ENCODE measurements at places on chromosomes 4 and X.
A peak's percentile ranks its signal among the peaks of the same experiment; 100 is the strongest.

- no peak for DNase-seq
These were observed 28.3 kb downstream of the AGTR2 start for GRCh38 chrX:116198810-116199209.

- DNase-seq = no peak
These were observed 467.0 kb upstream of the CTSO start for GRCh38 chr4:156420623-156421022.

- DNase-seq = no peak
These were observed 2023.7 kb downstream of the ARAP2 start for GRCh38 chr4:34220601-34221000.

GRCh38 chrX:85112293-85112692 lies 108.6 kb downstream of the APOOL start:
- DNase-seq = no peak

GRCh38 chr4:31234494-31234893 lies 514.3 kb downstream of the PCDH7 start:
- no peak for DNase-seq

GRCh38 chrX:135307171-135307570 lies 2.1 kb upstream of the ETDC start:
- no peak for DNase-seq

- DNase-seq = no peak
These were observed 19.5 kb upstream of the CCKAR start for GRCh38 chr4:26509681-26510333.

DNA sequence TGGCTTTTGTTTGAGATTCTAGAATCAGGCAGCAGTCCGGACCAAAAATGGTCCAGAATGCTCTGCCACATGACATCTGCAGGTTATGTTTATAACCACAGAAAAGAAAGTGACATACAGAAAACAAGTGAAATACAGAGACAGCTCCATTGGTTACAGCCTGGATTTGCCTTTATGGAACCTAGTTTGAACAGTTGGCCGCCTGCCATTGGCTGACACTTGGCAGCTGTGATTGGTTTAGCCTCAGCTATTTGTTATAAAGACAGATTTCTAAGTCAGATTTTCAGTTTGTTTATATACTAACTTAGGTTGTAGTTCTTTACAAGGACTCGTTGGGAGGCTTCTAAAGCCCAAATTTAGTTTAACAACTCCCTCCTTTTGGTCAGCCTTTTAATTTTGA lies 40.8 kb upstream of the IL9R start:
- DNase-seq = no peak

- DNase-seq = no peak
These were observed 32.3 kb upstream of the ASMTL start for GRCh38 chrX:1485033-1485432.

DNA sequence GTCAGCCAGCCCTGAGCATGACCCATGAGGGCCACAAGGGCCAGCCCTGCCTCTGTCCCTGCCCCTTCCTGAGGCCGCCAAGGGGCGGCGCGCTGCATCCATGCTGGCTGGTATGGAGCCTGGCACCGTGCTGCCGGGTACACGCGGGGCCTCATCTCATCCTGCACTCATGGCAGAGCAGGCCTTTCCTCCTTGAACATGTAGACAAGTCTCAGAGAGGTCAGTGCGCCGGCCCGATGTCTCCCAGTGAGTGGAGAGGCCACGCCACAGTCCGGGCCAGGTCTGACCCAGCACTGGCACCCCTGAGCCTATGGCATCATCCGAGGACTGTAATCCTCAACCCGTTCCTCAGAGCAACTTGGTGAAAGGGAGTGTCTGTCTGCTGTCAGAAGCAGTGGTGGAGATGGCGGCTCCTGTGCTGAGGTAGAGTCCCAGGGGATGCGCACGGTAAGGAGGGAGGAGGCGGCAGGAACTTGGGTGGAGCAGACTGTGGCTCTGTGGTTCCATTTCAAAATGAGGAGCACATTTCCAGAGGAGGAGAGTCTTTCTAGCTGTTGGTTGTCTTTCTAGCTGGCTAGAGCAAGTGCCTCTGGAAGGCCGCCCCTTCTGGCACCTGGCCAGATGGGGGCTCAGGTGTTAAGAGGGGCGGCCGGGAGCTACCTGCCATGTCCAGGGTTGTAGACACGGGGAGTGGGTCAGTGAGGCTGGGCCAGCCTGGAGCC lies 32.8 kb downstream of the TRMT44 start:
- no peak for DNase-seq

GRCh38 chr4:166798126-166798525 lies 436.2 kb downstream of the SPOCK3 start:
- no peak for DNase-seq

GRCh38 chr4:153345012-153345981 lies 809 bp downstream of the MND1 start:
- DNase-seq = peak; percentile 14

DNA sequence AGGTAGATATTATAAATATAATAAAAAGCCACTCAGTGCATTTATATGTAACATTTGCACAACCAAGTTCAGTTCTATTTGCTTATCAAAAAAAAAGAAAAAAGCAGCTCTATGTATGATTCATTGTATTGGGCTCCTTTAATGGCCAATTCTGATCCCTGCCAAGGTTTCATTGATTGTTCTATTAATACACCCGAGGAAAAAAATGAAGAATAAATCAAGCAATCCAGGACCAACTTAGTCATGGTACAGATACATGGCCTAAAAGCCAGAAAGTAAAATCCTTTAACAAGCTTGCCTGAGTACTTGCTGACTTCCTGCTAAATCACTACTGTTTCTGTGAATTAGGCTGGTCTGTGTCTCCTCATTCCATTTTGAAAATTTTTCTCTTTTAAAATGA lies 77.6 kb upstream of the PCDH7 start:
- no peak for DNase-seq

GRCh38 chrX:7647831-7648230 lies 195.1 kb upstream of the VCX start:
- DNase-seq = no peak

- no peak for DNase-seq
These were observed 152.7 kb downstream of the C4orf33 start for GRCh38 chr4:129248621-129249020.

GRCh38 chrX:136039485-136039884 lies 54.2 kb downstream of the SLC9A6 start:
- no peak for DNase-seq

DNA sequence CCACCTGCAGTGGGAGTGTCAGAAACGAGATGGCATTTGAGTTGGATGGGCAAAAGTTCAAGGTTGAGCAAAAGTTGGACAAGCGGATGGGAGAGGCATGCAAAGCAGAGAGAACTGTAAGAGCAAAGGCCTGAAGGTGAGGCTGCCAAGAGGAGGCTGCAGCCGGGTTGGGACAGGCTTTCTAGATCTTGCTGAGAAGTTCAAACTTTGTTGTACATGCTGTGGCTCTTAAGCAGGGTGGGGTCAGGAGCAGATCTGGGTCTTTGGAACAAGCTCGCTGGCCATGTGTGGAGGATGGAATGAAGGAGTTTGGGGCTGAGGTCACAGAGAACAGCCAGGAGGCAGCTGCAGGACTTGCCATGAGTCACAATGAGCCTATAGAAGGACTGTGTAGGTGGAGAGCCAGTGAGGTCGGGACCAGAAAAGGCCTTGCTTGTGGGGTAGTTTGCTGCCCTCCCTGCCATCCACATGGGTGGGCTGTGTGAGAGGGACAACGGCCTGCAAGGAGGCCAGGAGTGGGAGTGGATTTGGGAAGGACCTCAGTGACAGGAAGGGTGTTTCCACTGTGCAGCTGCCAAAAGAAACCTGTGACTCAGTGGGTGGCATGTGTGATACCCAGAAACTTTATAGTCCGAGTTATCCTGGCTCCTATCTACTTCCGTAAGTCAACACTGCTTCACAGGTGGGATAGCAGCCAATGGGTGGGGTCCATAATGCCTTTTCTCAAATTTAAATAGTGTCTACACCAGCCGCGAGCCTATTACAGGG lies 210.4 kb downstream of the MID1IP1 start:
- no peak for DNase-seq

GRCh38 chrX:2540426-2540947 lies 39.7 kb upstream of the DHRSX start:
- no peak for DNase-seq

DNA sequence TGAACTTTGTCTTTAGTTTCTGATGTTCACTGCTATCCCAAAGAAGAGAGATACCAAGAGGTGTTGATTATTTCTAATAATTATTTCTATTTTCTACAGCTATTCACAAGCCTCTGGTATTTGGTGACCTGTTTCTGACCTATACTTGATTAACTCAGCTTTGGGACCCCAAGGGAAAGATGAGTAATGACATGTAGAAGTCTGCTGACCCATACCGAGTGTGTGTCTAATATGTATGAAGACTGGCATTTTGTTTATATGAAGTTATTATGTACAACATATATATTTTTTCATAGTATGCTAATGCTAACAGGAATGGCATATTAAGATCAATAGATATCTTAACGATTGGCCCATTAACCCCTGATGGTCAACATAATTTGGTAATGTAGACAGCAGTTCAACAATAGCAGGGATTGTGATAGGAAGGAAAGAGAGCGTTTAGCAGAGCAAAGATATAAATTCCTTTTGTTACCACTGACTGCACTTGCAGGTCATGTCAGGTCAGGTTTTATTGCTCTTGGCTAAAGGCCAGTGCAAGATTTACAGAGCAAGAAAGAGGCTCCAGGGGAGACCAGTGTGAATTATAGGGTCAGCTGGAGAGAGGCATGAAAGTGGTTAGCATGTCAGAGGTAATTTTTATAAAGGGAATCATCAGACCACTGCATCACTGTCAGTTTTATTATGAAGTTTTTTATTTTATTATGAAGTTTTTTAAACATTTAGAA lies 94.7 kb upstream of the DIPK2B start:
- DNase-seq = no peak

- DNase-seq = no peak
These were observed at the start of gene MAGEB3 for GRCh38 chrX:30230395-30230794. Gene MAGEB3, plus strand, starts transcription at chrX:30230657. Its CDS starts 5,268 bp downstream, at chrX:30235925.

Measured in stimulated activated CD4-positive, alpha-beta T cell treated with anti-CD3 and anti-CD28 coated beads, Interleukin-1b, Interleukin-23, amount 100 ng/mL, for 1 hour (primary cell).